Activated naive CD8-positive, alpha-beta T cell treated with anti-CD3 and anti-CD28 coated beads, Interleukin-2, amount 10 ng/mL, durations not matched to agents 7 days and 5 days (primary cell): ENCODE measurements at places on chromosomes 7 and 10.

DNA sequence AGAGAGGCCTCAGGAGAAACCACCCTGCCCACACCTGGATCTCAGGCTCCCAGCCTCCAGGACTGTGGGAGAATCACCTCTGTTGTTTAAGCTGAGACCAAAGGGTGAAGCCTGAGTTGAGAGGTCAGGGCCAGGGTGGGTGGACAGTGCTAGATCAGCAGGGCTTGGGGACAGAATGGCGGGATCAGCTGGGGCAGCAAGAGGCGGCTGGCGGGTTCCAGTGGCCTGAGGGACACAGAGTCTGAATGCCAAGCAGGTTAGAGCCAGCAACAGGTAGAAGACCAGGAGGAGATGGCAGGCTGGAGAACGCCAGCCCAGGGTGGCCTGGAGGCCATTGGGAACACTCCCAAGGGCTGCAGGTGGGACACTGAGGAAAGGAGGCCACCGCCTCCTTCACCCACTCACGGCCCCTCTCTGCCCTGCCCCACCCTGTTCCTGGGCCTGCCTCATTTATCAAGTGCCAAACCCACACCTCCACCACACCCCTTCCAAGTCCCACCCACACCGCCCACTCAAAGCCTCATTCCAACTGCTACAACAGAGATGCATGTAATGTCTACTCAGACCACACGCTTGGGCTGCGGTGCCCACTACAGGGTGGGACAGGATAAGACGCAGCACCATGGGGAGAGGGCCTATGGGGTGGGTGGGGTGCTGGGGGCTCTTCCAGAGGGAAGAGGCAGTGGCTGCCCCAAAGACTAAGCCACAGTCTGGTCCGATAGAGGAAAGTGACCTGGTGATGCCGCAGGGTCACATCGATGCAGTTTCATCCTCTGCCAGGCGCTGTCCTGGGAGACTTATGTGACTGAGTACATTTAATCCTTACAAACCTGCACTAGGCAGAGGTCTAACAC lies 173.9 kb downstream of the TNS3 start:
- no peak for DNase-seq

DNA sequence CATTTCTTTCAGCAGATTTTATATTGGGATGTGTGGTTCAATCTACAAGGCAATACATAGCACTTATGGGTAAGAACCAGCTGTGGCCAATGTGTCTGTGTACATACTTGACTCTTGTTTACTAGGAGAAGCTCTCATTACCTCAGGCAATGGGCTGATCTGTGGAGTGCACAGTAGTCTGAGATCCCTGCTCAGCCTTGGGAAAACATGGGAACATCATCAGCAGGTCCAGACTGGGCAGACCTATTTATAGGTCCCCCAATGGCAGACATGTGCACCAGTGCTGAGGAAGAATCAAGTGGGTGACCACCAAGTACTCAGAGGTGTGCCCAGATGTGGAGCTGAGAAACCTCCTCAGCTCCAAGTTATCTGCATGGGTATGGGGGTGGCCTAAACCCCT lies 349.7 kb downstream of the KIF20B start:
- DNase-seq = no peak

GRCh38 chr10:5963591-5963990 lies 13.8 kb downstream of the IL15RA start:
- no peak for DNase-seq

- DNase-seq = no peak
Measured at GRCh38 chr7:155464948-155465739, 7.2 kb downstream of the EN2 start.

GRCh38 chr10:14665304-14665703 lies 109.4 kb downstream of the FAM107B start:
- no peak for DNase-seq

DNA sequence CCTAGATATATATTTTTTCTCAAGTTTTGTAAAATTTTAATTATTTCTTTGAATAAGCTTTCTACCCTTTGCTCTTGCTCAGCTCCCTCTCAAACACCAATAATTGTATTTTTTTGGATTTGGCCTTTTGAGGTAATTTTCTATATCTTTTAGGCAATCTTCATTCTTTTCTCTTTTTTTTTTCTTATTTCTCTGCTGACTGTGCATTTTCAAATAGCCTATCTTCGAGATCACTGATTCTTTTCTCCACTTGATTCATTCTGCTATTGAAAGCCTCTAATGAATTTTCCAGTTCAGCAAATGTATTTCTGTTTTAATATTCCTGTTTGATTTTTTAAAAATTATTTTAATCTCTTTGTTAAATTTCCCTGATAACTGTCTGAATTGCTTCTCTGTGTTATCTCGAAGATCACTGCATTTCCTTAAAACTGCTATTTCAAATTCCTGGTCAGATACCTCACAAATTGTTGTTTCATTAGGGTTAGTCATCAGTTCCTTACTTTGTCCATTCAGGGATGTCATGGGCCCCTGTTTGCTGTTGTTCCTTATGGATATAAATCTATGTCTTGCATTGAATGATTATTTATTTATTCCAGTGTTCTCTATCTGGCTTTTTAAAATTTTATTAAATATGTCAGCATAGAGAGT lies 100.1 kb upstream of the UNC5B start:
- DNase-seq = no peak

DNA sequence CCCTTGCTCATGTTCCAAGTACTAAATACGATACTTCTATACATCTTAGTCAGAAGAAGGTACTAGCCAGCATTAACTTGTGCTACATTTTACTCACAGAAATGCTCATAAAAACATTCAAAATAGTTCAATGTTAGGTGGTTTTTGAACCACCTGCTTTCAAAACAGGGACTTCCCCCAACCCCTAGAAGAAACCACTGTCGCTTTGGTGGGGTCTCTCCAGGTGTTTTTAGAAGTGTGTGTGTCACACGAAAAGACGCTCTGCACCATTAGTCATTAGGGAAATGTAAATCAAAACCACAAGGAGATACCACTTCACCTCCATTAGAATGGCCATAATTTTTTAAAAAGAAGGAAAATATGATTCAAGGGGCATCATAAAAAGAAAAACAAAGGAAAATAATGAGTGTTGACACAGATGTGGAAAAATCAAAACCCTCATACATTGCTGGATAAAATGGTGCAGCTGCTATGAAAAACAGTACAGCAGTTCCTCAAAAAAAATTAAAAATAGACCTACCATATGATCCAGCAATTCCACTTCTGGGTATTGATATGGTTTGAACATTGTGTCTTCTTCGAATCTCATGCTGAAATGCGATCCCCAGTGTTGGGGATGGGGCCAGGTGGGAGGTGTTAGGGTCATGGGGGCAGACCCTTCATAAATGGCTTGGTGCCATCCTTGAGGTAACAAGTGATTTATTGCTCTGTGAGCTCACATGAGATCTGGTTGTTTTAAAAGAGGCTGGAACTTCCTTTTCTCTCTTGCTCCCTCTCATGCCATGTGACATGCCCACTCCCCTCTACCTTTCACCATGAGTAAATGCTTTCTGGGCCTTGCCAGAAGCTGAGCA lies 74.2 kb downstream of the MALSU1 start:
- DNase-seq = no peak
